ENCODE measurements at places on chromosomes 12 and 14.
A peak's percentile ranks its signal among the peaks of the same experiment; 100 is the strongest.

GRCh38 chr14:90608929-90609341 lies 207.3 kb downstream of the TTC7B start:
- DNase-seq, result no peak

GRCh38 chr12:110548678-110549077 lies 34.4 kb downstream of the PPTC7 start:
- no peak for DNase-seq

DNA sequence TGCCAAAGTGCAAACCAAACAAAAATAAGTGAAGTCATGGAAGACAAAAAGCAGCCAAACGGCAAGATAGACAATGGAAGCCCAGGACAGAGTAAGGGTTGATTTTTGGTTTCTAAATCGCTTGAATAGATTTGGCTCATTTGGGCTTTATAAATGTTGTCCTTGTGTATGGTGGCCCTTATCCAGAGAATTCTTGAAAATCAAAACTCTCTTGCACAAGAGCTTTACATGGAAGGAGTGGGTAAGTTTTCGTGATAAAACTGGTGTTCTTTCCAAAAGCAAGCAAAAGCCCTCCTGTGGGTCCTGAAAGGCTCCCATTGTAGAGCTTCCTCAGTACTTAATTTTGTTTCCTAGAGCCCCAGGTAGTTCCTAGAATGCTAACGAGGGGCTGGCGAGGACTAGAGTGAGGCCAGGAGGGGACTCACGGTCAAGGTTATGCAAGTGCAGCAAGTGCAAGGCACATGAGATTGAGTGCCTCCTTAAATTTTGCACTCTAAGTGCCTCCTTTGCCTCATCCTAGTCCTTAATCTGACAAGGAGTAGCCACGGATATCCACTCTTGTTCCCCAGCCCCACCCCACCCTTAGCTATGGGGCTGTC lies 4.1 kb downstream of the SIX6 start:
- no peak for DNase-seq

- DNase-seq, result peak; percentile 20
Observed at GRCh38 chr12:46921048-46921763, 95.4 kb upstream of the SLC38A4 start.

- DNase-seq, result peak; percentile 53
Observed at GRCh38 chr14:65131301-65131701, 29.0 kb upstream of the MAX start.

Measured in hepatic stellate cell (primary cell).